ENCODE measurements at places on chromosomes 3 and 15. TPM values are rescaled to one million over a fixed set of nuclear protein-coding genes. Genes with fewer than 3 reads are reported as not detected.

DNA sequence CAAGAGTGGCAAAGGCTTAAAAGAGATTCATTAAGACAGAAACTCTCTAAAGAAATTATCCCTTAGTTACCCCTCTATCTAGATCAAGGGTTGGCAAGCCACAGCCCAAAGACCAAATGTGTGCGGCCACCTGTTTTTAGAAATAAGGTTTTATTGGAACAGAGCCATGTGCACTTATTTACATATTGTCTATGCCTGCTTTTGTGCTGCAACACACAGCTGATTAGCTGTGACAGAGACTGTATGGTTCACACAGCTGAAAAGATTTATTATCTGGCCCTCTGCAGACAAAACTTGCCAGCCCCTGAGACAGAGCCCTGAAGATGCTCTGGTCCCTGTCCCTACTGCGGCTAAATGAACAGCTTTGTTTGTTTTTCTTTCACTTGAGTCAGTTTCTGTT, 88.1 kb downstream of the ADAMTS9 start:
- DNase-seq = no peak

DNA sequence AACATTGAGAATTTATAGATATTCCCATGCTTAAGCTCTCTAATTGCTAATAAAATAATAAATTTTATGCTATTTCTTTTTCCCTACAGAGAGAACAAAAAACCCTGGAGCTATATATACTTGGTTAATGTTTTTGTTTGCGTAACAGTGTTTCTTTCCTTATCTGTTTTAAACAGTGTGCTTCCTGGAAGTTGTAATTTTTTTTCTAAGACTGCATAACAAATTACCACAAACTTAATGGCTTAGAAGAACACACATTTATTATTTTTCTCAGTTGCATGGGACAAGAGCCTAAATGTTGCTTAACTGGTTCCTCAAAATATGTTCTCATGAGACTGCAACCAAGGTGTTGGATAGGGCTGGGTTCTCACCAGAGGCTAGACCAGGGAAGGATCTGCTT, 49.7 kb upstream of the DPH6 start:
- no peak for DNase-seq

DNA sequence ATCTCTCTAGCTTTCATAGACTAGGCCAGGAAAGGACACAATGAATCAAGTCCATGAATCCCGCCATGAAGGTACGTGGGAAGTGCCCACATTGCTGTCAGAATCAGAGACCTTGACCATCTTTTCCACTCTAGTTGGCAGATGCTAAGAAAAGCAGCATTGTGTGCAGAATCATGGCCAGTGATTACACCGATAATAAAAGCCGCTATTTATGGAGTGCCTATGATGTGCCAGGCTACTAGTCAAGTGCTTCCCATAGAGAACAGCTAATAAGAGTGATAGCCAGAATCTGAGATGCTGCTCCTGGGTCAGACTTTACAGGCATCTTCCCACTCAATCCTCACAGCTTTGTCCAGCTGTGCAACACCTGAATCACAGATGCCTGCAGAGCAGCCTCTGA, 13.2 kb upstream of the RPL32 start:
- no peak for DNase-seq

CYP1A2 gene
- not detected for total RNA-seq

DNA sequence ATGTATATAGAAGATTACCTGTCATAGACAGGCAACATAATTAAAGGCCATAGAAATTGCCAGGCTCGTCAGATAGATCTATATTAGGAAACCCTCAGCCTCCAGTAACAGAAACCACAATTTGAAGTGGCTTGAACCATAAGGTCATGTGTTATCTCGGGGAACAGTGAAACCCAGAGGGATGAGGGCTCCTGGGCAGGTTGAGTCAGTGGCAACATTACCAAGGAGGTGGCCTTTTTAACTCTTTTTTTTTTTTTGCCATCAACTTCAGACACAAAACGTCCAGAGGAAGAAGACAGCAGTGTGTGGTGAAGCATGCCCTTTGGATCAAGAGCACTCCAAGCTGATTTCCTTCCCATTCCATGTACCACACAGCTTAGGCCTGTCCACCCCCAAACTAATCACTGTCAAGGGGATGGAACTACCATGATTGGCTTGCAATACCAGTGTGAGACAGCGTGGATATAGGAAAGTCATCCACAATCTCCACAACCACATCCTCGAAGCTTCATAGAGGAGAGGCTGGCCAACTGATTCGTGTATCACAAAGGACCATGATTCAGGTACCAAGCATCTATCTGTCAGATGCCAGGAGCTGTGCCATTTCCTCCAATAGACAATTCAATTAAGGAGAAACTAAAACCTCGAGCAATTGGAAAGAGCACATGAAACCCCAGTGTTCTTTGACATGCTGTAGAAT, 999 bp upstream of the KIF7 start:
- DNase-seq = no peak

- DNase-seq = no peak
These were observed 59.6 kb downstream of the NPTN start for GRCh38 chr15:73573572-73573971.

SKIC8 gene
- total RNA-seq = 61.5 TPM

DNA sequence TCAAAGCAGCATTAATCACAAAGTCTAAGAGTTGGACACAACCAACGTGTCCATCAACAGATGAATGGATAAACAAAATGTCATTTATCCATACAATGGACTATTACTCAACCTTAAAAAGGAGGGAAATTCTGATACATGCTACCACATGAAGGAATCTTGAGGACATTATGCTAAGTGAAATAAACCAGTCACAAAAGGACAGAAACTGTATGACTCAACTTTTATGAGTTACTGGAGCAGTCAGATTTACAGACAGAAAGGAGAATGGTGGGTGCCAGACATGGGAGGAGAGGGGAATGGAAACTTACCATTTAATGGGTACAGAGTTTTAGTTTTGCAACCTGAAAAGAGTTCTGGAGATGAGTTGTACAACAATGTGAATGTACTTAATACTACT, 43.0 kb upstream of the SEC13 start:
- no peak for DNase-seq

Measured in cardiac muscle cell (in vitro differentiated cells and primary cell).